ENCODE measurements at places on chromosomes 2 and 18. TPM values are rescaled to one million over a fixed set of nuclear protein-coding genes. Genes with fewer than 3 reads are reported as not detected.

DNA sequence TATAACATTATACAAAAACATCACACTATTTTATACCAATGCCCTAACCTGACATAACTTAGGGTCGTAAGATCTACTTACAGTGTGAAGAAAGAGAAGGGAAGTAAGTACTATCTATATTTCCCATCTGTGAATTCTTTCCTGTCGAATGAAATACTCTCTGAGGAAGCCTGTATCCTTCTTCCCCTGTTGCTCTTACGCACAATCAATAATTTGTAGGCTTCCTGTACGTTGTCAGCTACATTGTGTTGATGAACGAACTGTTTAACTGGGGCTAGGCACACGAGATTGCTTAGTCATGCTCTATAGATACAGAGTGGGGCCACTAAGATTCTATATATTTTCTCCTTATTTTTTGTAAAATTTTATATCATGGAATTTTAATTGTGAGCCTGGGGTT lies 1125.0 kb upstream of the CELF4 start:
- no peak for DNase-seq

GRCh38 chr18:59852548-59852947 lies 47.2 kb upstream of the PMAIP1 start:
- no peak for DNase-seq

The TUBA4B gene
- total RNA-seq, result not detected

The KATNAL2 gene
- total RNA-seq, result 5.2 TPM

DNA sequence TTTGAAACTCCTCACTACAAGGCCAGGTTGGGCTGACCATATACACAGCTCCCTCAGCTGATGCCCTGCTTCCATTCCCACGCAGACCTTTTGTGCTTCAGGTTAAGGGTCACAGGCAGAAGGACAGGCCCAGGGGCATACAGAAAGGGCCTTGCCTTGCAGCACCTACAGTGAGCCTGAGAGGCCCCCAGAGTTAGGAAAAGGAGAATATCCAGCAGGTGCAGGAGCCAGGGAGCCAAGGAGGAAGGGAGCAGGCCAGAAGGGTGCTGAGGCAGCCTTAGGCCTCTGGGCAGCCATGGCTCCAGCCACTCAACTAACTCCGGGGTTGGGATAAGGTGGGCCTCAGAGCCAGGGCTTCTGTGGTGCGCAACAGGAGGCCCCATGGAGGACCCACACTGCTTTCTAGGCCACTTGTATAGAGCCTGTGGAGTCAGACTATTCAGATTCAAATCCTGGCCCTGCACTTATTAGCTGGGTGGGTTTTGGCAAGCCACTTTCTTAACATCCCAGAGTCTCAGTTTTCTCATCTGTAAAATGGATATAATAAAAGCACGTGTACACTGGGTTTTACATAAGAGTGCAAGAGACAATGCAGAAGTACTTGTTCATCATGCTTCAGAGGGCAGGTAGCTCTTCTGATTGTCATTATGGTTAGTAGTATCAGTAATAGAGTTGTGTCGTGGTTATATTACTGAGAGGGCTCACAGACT lies 214.6 kb upstream of the HAAO start:
- DNase-seq, result no peak

- DNase-seq, result no peak
These were observed 62.2 kb upstream of the RTN4 start for GRCh38 chr2:55112229-55113031.

GRCh38 chr2:39737661-39738060 lies 41.4 kb downstream of the THUMPD2 start:
- DNase-seq, result no peak

DNA sequence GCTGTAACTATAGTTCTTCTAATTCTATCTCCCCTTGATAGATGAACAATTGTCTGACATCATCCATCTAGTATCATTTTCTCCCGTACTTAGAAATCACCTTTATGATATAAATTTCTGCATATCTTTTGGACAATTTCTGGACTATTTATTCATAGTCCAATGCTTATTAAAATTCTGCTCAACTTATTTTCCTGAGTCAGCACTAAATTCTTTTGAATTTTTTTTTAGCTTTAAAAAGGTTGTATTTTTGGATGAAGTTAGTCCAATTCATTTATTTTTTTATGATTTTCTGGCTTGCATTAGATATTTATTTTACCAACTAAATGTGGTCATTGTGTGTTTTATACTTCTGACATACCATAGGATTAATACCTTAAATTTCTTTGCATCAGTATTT lies 538.5 kb upstream of the DCC start:
- no peak for DNase-seq

- DNase-seq, result no peak
These were observed 1321.5 kb upstream of the CELF4 start for GRCh38 chr18:38886861-38887670.

The ALPI gene
- not detected for total RNA-seq

The HOXD13 gene
- 15.7 TPM for total RNA-seq

- DNase-seq, result no peak
These were observed 48.5 kb upstream of the IKZF2 start for GRCh38 chr2:213199871-213200270.

- no peak for DNase-seq
These were observed 426.1 kb upstream of the UBE2E3 start for GRCh38 chr2:180554330-180554729.

GRCh38 chr2:137173463-137173862 lies 408.1 kb downstream of the THSD7B start:
- DNase-seq, result no peak

GRCh38 chr2:11348209-11348749 lies 3.8 kb upstream of the ROCK2 start:
- DNase-seq, result no peak

- DNase-seq, result no peak
These were observed 204.5 kb downstream of the ZFP36L2 start for GRCh38 chr2:43021791-43022509.

DNA sequence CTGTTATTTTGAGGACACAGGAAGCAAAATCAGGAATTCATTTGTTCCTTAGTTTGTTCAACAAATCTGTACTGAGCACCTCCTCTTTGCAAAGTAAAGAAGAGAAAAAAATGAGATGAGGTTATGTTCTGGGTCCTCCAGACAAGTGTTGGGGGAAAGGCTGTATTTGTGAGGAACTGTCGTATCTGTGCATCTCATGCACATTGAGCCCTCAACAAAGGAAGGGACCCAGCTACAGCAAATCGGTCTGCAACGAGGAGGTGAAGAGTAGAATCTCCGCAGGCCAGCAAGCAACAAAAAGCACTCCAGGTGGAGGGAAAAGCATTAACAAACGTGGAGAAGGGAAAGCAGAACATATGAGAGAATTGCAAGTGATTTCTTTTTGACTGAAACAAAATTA lies 143.0 kb upstream of the CYP1B1 start:
- DNase-seq, result no peak

- no peak for DNase-seq
These were observed 50.8 kb downstream of the EDAR start for GRCh38 chr2:108938077-108938710.

DNA sequence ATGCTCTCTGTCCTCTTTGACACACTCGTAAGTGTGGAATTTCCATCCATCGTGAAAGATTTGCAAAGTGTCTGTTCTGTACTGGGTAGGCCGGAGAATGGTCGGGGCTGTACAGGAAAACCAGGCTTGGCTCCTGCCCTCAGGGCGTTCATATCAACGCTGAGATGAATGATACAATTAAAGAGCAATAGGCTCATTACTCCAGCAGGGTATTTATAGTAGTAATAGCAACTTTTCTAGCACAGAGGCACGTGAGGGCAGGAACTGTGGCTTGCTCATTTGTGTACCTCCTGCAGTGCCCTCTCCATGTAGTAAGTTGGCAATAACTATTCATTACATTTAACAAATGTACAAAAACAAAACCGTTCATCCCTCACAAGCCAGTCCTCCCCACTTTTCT lies 5.3 kb upstream of the NCK2 start:
- no peak for DNase-seq

The ALKAL2 gene
- 17.4 TPM for total RNA-seq

GRCh38 chr2:85390941-85391669 lies 19.1 kb downstream of the CAPG start:
- DNase-seq, result no peak

- DNase-seq, result no peak
These were observed 658.6 kb upstream of the FANCL start for GRCh38 chr2:58899692-58900091.

GRCh38 chr2:55550368-55551102 lies 31.0 kb downstream of the CFAP36 start:
- DNase-seq, result no peak

GRCh38 chr2:157864857-157865430 lies 11.2 kb downstream of the ACVR1 start:
- DNase-seq, result no peak

The SCG2 gene
- 13.3 TPM for total RNA-seq

GRCh38 chr2:102357937-102358336 lies 2.3 kb downstream of the IL18R1 start:
- DNase-seq, result no peak

DNA sequence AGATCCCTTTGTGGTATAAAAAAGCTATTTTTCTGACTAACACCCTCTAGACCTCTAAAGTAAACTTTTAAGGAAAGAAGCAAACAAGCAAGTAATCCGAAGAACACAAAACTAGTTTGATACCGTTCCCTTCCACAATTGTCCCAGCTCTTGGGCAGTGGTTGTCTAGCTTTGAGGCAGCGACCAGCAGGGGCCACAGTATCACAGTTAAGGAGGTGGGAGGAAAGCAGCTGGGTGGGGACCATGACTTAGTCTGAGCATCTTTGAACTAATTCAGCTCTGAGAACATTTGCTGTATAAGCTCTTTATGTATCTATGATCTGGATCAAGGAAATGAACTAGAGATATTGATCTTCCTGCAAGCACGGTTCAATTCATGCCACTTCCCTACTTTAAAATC lies 51.0 kb downstream of the SF3B1 start:
- DNase-seq, result no peak

DNA sequence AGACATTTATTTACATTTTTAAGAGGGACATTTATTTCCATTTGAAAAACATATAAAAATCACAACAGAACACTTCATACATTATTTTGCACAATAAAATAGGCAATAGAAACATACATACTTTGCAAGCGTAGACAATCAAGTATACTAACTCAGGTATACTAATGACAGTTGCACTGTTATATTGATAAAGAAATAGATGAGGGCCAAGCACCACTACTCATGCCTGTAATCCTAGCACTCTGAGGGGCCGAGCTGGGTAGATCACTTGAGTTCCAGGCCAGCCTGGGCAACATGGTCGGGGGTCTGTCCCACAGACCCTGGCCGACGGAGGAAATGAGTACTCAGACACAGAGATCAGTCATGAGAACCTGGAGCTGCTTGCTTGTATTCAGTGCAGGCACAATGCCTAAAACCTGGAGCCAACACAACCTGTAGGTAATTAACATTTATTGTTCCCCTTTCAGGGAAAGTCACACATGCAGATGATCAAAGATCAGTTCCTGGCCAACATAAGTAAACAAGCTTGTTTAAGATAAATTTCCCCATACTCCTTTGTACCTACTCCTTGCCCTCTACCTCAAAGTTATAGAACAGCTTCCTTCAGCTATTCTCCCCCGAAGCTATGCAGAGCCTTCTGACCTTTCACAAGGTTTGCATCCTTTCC lies 1960.2 kb downstream of the SUCLG1 start:
- DNase-seq, result no peak

DNA sequence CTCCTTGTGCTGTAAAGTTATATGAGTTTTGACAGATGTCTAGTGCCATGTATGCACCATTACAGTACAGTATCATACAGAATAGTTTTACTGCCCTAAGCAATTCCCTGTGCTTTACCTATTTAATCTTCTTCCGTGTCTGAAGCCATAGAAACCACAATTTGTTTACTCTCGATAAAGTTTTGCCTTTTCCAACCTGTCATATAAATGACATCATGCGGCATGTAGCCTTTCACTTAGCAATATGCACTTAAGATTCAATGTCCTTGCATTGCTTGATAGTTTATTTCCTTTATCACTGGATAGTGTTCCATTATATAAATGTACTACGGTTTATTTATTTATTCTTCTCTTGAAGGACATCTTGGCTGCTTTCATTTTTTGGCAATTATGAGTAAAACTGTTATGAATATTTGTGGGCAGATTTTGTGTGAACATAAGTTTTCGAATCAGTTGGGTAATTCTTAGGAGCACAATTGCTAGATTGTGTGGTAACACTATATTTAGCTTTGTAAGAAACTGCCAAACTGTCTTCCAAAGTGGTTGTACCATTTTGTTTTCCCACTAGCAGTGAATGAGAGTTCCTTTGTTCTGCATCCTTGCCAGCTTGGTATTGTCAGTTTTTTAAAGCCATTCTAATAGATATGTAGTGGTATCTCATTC lies 136.8 kb upstream of the MAP3K20 start:
- DNase-seq, result no peak

The MAP3K19 gene
- not detected for total RNA-seq

GRCh38 chr18:3605486-3605952 lies 155.5 kb downstream of the TGIF1 start:
- no peak for DNase-seq

Measured in vagina (tissue), 2 donors.